GM10248 (cell line): ENCODE measurements at places on chromosomes 1 and 21.

DNA sequence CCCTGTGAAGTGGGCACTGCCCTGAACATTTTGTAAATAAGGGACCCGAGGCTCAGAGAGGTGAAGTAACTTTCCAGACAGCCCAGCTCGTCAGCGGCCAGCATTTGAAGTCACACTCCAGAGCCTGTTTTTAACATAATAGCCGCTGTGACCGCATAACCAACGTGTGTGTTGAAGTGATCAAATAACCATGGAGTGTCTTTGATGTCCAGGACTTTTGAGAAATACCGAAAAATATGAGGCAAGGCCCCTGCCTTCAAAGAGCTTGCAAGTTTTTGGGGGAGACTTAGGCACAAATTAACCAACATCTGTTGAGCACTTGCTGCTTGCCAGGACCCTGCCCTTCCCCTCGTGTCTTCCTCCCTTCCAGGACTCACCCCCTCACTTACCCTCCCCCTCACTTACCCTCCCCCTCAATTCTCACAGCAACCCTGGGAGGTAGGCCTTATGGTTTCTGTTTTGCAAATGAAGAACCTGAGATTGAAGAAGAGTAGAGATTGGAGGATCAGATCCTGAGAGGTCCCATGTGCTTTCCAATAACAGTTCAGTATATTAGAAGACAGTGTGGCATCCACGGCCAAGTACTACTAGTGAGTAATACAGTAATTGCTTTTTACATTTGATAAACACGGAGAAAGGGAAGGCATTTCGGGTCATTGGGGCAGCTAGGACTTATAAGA is 1.3 kb upstream of the SLC16A1 start:
- DNase-seq: peak; percentile 83

- peak; percentile 23 for DNase-seq
These were observed 141.1 kb upstream of the SAMSN1 start for GRCh38 chr21:14687268-14687625.

DNA sequence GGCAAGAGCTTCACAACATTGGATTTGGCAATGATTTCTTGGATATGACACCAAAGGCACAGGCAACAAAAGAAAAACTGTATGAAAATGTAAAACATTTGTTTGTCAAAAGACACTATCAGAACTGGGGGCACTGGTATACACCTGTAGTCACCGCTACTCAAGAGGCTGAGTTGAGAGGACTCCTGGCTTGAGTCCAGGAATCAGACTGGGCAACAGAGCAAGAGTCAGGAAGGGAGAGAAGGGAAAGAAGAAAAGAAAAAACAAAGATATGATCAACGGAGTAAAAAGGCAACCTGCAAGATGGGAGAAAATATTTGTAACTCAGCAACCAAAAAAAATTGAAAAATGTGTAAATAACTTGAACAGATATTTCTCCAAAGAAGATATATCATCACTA is 6.0 kb upstream of the TUT4 start:
- no peak for DNase-seq

- DNase-seq: peak; percentile 94
These were observed at the start of gene GPN2 for GRCh38 chr1:26889551-26890466. Gene GPN2, minus strand, starts transcription at chr1:26890283. Its CDS starts 187 bp downstream, at chr1:26890096.

DNA sequence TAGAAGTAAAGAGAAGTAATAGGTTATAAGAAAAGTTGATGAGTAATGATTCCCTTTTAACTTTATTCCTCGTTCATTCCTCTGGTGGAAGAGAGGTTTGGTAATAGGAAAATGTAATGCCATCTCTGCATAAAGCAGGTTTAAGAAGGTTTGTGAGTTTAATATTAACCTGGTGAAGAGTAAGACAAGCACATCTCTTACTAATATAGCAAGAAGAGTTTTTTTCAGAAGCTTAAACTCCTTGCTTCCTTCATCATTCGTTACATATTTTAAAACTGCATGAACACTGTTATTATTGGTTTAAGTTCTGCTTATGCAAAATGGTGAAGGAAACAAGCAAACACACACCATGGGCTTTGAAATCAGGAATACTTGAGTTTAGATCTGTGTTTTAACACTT is 9.2 kb upstream of the PLA2G4A start:
- no peak for DNase-seq

DNA sequence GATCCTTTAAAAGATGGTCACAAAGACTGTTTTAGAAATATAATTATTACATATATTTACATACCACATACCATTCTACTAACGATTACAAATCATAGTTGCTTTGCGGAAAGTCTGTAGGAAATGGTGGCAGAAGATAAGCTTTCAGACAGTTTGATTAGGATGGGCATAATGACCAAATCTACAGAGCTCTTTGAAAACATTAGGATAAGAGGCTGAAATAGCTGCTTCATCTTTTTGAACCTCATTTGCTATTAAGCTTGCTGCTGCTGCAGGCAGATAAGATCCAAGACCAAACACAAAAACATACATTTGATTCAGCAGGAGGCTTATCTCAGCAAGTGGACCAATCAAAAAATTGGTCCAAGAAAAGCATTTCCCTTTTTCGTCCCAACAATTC is 47.1 kb downstream of the DDAH1 start:
- no peak for DNase-seq

GRCh38 chr1:8133190-8133589 is 107.1 kb upstream of the ERRFI1 start:
- no peak for DNase-seq

DNA sequence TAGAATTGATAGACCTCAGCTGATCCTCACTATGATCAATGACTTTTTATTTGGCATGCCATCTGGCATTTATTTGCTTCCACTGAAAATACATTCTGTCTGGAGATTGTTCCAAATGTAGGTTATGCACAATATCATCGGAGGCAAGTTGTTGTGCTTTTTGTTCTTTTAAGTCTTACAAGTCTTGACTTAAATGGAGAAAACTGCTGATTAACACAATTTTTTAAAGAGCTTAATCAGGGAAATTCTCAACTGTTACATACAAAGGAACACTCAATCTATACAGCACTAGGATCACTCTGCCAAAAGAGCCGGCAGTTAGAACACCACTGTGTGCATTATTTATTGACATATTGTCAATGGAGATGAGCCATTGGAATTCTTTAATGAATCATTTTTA is 19.2 kb downstream of the CYYR1 start:
- DNase-seq: no peak

DNA sequence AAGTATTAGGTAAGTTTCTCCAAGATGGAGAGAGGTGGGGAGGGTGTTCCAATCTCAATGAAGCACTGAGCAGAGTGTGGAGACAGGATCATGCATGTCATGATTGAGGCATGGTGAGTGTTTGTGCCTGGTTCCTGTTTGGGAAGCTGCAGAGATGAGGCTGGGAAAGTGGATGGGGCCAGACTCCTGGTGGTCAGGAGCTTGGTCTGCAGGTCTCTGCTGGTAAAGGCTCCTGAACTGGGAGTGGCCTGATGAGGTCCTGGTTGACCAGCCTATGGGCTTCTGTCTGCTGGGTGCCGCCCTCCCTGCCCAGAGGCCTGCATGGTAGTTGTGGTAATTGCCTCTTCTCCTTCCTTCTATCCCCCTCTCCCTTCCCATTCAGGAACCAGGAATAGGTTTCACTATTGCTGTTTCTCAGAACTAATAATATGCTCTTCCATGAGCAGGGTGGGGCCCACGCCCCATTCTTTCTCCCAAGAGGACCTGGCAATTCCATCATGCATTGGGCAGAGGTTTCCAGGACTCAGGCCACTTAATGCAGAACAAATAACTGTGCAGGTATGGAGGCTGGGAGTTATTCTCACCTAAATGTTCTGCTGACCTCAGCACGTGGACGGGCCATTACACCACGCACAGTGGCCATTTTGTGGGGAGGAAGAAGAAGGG is 24.5 kb downstream of the PROK1 start:
- DNase-seq: no peak

DNA sequence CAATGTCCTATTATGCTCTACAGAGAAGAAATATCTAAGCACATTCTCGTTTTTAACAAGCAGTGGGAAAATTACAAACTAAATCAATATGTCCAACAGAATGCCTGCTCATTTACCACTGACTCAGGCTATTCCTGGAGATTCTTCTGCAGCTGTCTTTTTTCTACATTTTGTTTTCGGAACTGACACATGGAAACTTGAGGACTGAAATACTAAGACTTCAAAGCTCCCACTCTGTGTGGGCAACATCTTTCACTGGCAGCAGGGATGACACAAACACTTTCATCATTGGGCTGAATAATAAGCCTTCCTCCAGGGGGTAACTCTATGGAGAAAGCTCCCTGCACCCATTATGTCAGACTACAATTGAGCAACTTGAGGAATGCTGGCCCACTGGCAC is 175.5 kb upstream of the NCAM2 start:
- DNase-seq: no peak

DNA sequence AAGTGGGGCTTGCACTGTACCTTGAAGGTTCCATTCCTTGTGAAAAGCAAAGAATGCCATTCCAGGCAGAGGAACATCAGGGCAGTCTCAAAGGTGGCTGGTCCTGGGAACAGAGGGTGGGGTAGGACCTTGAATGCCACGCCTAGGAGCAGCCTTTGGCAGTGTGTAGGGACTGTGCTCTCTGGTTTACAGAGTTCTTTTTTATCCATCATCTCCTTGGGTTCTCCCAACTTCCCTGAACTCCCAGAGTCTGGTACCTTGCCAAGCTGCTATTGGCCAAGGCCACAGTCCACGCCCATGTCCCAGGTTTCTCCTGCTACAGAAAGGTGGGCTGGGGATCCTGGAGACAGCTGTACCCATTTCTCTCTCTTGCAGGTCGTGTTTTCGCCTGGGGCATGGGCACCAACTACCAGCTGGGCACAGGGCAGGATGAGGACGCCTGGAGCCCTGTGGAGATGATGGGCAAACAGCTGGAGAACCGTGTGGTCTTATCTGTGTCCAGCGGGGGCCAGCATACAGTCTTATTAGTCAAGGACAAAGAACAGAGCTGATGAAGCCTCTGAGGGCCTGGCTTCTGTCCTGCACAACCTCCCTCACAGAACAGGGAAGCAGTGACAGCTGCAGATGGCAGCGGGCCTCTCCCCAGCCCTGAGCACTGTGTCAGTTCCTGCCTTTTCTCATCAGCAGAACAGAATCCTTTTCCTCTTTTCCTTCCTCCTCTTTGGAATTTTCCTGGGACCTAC is 15.3 kb upstream of the TRNAU1AP start:
- no peak for DNase-seq

DNA sequence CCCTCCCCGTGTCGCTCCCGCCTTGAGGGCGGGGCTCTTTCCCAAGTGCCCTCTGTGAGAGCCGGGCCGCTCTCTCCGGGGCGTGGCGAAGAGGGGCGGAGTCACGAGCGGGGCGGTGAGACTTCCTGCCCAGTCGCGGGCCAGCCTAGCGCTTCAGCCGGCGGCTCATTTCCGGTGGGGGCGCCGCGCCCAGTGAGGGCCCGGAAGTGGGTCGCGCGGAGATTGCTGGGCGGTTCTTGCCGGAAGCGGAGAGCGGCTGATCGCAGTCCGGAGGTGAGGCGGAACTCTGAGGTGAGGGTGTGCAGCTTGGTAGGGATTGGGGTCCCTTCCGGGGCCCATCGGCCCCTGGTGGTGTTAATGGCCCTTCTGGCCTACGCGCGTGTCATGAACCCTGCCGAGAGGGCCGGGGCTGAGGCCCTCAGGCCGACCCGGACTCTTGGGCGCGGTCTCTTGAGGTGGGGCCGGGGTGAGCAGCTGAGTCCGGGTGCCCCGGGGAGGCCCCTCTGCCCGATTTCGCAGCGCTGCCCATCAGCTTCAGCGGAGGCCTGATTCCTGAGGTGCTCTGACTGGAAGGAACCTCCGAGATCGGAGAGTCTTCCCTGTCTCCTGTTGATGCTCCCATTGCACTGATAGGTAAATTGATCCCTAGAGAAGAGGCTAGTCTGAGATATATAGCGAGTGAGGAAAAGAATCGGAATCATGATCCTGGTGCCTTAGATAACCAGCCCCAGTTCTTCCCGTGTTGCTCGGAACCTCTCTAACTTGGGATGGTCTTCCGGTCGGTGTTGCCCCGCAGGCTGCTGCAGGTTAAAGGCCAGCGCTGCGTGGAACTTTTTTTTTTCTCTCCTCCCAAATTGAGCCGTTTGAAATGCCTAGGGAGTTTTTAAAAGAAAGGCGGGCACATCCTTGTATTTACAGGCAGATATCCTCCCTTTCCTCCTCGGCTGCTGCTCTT is at the start of gene CAP1:
Gene CAP1 (plus strand): TSS at position 219 of the 955 bp plus-strand sequence. CDS start 18,618 bp downstream, outside the sequence.
- peak; percentile 99 for DNase-seq

GRCh38 chr1:246709196-246709595 is 15.0 kb upstream of the SCCPDH start:
- DNase-seq: no peak

- DNase-seq: no peak
These were observed 32.9 kb upstream of the SLC30A1 start for GRCh38 chr1:211611818-211612217.

DNA sequence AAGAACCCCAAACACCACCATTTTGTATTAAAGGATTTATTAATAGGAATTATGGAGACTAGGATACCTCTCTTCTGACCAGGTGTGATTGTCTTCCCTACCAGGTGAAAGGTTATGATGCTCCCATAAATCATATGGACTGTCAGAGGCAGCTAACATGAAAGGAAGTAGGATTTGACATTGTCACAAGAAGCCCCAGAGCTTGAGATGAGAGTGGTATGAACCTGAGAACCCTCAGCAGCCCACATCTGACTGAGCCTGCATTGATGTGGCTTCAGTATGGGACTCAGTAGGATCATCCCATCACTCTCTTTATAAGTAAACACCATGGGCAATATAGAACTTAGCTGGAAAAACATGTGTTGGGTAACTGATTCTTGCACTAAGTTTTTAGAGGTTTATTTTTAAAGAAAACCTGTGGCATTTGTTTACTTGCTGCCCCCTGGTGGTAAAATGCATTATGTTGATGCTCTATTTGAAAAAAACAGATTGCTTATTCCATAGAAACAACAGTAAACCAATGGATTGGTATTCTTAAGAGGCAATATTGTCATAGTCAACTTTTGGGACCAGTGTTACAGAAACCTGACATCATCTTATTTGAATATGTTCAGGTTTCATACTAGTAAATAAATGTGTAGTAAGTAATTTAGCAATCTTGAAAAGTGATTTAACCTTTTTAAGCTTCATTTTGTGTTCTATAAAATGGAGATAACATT is 16.6 kb upstream of the CACYBP start:
- no peak for DNase-seq

DNA sequence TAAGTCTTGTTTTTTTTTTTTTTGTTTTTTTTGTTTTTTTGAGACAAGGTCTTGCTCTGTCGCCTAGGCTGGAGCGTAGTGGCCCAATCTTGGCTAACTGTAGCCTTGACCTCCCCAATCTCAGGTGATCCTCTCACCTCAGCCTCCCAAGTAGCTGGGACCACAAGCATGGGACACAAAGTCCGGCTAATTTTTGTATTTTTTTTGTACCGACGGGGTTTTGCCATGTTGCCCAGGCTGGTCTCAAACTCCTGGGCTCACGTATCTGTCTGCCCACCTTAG is 6.1 kb downstream of the LCK start:
- DNase-seq: no peak

DNA sequence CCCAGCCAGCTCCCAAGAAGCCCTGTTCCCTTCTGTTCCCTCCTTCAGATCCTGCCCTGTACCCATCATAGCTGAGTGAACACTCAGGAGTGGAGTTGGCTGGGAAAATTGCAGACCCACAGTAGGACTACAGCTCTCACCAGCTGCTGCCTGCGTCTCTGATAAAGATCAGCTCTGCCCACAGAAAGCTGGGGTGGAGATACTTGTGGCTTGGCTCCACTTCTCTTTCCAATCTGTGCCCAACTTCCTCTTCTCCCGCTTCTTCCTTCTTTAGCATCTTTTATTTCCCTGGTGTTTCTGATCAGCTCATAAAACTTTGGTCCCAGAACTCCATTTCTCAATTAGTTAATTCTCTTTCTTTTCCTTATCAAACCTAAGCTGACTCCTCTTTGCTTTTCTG is 5.5 kb upstream of the CD1A start:
- no peak for DNase-seq

GRCh38 chr1:222454186-222454585 is 93.7 kb downstream of the HHIPL2 start:
- no peak for DNase-seq
